Cortex of kidney (tissue), 1 donor: ENCODE measurements at places on chromosomes 6 and 20.

- no peak for DNase-seq
These were observed 103.8 kb upstream of the NAA20 start for GRCh38 chr20:19913349-19913748.

GRCh38 chr20:33567949-33568348, 78.1 kb downstream of the CBFA2T2 start:
- no peak for DNase-seq

DNA sequence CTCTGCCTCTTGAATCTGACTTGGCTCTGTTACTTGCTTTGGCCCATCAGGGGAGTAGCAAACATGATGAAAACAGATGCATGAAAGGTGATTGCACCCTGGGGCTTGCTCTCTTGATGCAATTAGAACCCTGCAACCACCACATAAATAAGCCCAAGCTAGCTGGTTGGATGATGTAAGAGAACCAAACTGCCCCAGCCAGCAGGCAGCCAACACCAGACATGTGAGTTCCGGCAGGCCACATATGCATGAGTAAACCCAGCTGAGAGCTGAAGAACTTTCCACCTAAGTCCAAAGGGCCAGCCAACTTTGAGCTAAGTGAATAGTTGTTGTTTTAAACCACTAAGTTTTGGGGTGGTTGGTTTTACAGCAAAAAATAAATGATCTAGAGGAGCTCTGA, 268.4 kb downstream of the FARS2 start:
- no peak for DNase-seq

GRCh38 chr6:30380464-30380863, 35.5 kb downstream of the RPP21 start:
- DNase-seq = no peak

GRCh38 chr6:66179361-66179760, 472.3 kb upstream of the EYS start:
- DNase-seq = no peak

- no peak for DNase-seq
These were observed 312.3 kb downstream of the PRL start for GRCh38 chr6:21984561-21984960.

- DNase-seq = no peak
These were observed 1.6 kb upstream of the SLC32A1 start for GRCh38 chr20:38722683-38723016.

- no peak for DNase-seq
These were observed 85.5 kb upstream of the RPS6KA2 start for GRCh38 chr6:166712286-166713228.

- no peak for DNase-seq
These were observed 24.5 kb downstream of the OVOL2 start for GRCh38 chr20:18032977-18033892.

DNA sequence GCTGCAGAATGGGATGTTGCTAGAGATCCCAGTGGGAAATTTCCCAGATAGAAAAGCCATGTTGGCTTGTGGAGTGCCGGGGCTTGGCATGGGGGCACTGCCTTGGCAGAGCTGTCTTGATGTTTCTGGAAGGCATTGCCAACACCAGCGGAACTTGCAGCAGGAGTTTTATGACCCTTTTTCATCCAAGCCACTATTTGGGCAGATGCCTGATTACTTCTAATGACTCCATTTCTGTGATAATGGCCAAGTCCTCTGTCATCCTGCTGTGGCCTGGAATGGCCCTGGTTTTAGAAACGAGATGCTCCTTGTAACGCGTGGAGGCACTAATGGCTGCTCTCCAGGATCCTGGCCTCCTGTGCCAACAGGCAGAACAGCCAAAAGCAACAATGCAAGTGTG, 229.0 kb downstream of the ZNF217 start:
- DNase-seq = no peak

- DNase-seq = no peak
These were observed 122.5 kb upstream of the TAB2 start for GRCh38 chr6:149194820-149195558.

- no peak for DNase-seq
These were observed 24.9 kb downstream of the SASH1 start for GRCh38 chr6:148367411-148368024.

DNA sequence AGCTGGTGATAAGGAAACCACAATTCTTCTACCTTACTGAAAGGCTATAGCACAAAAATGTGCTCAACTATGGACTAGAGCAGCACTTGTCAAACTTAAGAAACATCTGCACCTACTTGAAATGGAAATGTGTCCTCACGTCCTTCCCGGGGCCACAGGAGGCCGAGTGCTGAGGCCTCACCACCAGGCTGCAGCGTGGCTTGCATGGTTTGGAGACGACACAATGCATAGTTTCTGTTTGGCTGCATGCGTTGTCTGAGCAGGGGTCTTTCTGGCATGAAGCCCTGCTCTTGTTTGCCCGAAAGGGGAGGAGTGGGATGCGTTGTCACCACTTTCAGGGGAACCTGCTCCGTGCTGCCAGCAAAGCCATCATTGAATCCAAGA, 228.8 kb downstream of the TTLL2 start:
- no peak for DNase-seq

DNA sequence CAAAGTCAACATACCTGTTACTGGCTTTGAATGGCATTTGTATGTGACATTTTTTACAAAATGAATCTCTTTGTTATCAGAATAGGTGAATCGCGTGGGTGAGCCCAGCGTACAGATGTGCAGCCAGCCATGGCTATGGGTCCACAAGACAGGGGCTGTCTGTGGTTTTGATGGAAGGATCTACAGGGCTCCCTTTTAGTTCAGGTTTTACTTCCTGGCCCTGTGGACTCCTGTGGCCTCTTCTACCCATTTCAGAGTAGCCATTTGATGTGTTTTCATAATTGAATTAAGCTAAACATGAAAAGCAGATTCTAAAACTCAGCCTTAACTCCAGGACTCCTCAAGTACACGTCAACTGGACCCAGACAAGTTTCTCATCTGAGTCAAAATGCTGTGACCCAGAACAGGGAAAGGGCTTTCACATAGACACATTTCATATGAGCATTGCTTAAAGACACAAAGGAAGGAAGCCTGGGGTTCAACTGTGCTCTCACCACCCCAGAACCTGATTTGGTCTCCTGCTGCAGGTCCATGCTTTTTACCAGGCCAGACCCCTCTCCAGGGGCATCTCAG, 105.3 kb upstream of the NAA20 start:
- no peak for DNase-seq

- DNase-seq = no peak
These were observed 503.8 kb downstream of the TFAP2B start for GRCh38 chr6:51322505-51322904.

DNA sequence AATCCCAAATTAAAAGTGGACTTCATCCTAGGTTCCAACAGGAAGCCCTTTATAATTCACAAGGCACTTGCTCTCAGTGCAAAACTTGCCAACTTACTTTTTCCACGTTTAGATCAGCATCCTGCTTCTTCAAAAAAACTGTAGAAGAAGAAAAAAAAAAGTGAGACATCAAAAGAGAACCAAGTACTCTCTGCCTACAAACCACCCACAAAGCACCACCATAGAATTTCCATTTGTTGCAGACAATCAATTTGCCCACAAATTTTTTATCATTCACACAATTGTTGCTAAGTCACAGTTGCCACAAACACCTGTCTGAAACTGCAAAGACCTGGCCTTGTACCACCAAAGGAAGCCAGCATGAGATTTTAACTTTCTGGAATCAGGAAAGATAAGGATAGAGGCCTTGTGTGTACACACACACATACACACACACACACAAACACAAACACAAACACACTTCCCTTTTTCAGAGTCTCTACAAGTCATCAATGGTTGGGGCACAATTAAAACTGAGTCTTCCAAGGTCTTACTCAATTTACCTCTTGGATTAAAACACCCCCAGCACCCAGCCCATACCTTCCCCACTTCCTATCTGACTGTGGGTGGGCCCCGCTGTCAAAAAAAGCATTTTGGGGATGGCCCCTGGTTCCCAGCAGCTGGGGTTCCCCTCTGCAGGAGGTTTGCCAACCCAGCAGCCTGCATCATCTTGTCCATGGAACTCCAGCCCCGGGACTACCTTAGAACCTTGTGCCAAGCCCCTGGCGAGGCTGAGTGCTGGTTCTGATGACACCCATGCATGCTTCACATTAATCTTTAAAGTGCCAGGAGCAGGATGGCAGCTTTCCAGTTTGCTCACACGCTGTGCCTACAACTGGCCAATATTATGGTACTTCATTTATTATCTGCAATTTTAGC, 26.5 kb downstream of the FYN start:
- no peak for DNase-seq

DNA sequence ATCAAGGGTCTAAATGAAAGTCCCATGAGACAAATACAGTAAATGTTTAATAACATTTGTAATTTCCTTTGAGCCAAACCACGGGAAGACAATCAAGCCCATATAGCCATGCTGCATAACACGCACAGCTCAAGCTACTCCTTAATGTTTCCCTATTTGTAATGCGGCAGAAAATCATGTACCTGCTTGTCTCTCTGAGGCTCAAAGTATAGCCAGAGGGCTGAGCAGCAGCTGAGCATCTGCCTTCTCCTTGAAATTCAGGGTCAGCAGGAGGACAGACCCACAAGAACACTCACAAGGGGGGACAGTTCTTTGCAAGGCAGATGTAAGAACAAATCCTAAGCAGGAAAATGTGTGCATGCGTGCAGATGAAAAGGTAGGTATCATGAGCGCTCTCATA, 45.8 kb upstream of the JARID2 start:
- DNase-seq = no peak

DNA sequence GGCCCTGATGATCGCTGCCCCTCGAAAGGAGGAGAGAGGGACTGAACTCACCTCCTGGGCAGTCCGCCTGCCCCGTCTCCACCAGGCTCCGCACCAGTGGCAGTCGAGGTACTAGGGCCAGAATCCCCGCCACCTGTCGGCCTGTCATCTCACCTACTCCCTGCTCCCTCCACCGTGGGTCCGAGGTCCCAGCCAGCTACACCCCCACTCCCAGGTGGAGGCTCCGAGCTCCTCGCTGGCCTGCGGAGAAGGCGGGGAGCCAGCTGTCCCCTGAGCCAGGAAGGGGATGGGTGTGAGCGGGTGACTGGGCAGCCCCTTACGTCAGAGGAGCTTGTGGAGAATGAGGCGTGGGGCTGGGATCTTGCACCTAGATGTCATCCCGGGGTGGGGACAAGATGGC, 1066.5 kb upstream of the MANEA start:
- no peak for DNase-seq

DNA sequence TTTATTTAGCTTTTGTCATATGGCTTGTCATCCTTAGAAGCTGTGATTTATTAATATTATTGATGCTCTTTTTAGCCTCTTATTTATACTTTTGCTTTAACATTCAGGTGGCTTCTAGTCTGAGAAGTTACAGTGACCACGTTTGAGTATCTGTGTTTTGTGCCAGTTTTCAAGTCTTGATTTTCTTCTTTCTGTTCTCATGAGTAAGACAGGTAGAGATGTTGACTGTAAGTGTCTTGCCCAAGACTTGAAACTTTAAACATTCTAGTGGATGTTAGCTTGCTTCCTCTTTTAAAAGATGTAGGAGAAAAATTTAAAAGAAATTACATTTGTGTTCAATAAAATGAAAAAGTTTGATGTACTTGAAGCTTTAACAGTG, 122.6 kb downstream of the LRRC1 start:
- no peak for DNase-seq

GRCh38 chr6:29994826-29995225, 52.5 kb downstream of the HLA-A start:
- no peak for DNase-seq

DNA sequence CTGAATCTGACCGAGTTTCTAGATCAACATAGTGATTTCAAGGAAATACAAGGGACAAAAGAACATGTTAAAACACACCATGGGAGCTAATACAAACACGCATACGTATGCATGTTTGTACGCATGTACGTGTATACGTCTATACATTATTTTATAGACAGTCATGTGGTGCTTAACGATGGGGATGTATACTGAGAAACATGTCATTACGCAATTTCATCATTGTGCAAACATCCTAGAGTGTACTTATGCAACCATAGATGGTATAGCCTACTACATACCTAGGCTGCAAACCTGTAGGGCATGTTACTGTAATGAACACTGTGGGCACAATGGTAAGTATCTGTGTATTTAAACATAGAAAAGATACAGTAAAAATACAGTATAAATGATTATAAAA, 25.0 kb upstream of the NELFCD start:
- no peak for DNase-seq
